ENCODE measurements at places on chromosomes 13 and 19.

DNA sequence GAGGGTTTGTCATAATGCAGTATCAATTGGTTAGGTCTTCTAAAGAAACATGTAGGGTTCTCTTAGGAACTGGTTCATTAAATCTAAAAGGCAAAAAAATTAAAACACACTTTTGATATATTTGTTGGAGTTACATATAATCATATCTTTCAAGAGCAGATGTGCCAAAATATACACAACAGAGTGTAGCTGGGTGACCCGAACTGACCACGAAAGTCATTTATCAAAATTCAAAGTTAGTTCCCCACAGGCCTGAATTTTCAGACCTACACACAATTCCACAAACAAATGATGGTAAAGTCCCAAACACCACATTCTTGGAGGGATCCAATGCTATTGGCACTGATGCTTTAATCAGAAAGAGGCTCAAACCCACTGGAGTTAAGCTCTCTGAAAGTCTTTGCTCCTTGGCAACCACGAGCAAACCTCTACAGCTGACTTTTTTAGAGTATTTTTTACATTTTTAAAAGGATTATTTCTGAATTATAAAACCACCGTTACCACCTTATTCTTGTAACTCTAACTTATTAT, 50.9 kb downstream of the IRS2 start:
- DNase-seq: no peak

DNA sequence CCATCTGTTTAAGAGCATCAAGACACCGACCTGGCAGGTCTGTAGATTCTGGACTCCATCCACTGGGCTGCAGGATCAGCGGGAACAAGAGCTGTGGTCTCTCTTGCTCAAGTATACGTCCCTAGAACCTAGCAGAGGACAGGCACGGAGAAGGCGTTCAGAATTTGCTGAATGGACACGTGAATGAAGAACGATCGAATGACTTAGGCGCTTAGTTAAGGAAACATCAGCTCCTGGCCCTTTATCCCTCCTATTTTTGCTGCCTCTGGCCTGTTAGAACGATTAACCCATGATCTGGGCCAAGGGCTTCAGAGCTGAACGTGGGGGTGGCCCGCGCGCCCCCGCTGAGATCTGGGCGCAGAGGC, 953 bp downstream of the DZIP1 start:
- no peak for DNase-seq

DNA sequence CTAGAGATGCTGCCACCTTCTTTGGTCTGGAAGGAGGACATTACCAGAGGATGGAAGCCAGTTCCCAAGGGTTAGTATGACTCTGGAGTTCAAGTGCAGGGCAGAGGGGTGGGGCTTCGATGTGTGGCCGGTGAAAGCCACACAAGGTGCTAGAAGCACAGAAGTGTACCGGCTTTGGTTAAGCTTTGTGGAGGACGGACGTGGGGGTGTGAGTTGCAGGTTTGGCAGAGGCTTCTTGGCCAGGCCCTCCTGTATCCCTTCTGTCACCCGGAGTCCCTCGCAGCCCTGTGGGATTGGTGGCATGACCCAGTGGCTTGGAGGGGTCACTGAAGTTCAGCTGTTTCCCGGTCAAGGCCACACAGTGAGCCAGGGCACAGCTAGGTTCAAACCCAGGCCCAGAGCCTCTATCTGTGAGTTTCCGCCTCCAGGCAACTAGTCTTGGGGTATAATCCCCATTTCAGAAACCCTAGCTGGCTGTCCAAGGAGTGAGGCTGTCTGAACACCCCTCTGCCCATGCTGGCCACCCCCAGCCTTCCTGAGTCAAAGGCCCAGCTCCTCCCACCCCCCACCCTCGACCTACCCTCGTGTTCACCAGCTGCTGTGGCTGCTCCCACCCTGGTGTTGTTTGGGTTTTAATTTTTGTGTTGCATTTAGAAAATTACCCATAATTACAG, 4.6 kb upstream of the SSBP4 start:
- DNase-seq: no peak

DNA sequence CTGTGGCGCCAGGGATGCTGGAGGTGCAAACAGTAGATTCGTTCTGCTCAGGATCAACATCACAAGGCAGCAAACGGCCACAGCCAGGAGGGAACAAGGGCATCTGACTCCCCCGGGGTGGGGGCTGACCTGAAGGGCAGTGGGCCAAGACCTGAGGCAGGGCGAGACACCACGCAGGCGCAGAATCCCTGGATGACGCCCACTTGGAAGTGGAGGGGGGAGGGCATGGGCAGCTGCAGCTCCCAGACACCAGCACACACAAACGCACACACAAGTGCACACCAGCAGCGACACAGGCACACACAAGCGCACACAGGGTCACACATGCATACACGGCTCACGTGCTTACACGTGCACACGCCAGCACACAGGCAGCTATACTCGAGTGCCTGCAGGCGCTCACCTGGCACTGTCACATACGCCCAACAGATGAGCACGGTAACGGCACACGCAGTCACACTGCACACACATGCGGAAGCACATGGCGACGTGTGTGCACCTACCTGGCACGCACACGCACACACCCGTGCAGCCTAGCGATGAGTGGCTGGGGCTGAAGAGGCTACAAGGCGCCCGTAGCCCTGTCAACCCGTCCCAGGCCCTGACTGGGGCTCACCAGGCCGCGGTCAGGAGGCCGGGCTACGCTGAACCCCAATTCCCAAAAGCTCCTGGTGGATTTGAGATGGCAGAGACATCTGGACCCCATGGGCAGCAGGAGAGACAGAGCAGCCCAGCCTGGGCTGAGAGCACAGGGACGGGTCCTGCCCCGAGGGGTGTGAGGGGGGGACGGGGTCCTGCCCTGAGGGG, 5.5 kb downstream of the C2CD4C start:
- DNase-seq: no peak

DNA sequence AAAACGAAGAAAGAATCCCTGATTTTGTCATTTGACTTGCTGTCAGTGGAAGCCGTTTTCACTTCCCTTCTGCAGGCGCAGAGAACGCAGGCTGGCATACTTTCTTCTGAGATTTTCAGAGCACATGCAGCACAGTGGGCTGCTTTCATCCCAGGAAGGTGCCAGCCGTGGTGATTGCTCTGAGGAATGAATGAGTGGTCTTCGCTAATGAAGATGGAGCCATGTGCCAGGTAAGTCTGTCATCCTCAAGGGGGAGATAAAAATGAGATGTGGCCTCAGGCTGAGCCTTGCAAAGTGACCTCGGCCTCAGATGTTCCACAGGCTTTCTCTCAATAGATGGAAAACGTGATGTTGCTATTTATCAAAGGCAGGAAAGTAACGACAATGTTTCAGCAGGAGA, 94.6 kb upstream of the FARP1 start:
- DNase-seq: no peak

All from cerebellar nuclear complex (tissue), 1 donor.